ENCODE measurements at places on chromosomes 5 and 9. TPM values are rescaled to one million over a fixed set of nuclear protein-coding genes. Genes with fewer than 3 reads are reported as not detected.

Gene CHSY3
- polyA plus RNA-seq, result 0.91 TPM

DNA sequence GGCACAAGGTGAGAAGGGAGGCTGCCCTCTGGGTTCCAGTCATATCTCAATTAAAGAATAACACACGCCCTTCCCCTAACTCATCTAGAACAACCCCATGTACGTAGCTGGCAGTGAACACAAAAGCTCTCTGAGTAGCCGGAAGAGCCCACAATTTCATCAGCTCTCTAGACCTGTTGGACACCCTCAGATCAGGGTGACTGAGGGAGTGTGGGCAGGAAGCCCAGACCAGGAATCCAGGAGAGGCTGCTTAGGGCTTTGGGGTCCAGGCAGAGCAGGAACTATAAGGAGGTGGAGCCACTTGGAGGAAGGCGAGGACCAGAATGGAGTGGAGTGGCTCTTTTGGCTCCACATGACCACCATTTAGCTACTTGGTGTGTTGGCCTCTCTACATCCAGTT lies 237.4 kb downstream of the NR3C1 start:
- DNase-seq, result no peak

Gene GDNF
- 1.3 TPM for polyA plus RNA-seq

DNA sequence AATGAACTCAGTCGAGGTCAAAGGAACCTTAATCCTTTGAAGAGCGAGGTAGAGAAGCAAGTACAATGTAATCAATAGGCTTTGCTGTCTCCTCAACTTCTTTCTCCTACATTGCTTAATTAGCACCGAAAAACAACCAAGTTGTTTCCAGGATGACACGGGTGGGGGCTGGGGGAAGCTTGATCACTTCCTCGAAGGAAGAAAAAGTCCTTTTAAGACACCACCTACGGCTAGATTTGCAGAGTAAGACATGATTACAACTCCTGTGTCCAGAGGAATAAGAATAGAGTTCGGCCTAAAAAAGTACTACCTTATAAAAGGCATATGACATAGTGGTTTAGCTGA lies 811 bp upstream of the ARRDC3 start:
- DNase-seq, result no peak

GRCh38 chr5:90939211-90939610 lies 380.6 kb downstream of the ADGRV1 start:
- DNase-seq, result no peak

DNA sequence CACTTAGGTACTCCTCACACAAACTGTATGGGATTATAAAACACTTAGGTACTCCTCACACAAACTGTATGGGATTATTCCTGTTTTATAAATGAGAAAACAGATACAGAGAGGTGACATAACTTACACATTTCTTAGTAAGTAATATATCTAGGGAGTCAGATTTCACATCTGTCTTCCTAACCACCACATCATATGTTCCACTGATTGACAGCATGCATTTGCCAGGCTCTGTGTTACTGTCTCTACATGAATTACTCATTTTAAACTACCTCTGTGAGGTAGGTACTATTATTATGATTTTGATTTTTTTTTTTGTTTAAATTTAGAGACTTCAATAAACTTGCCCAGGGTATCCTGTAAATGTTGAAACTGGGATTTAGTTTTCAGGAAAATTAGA lies 232.7 kb downstream of the CCDC171 start:
- DNase-seq, result no peak

DNA sequence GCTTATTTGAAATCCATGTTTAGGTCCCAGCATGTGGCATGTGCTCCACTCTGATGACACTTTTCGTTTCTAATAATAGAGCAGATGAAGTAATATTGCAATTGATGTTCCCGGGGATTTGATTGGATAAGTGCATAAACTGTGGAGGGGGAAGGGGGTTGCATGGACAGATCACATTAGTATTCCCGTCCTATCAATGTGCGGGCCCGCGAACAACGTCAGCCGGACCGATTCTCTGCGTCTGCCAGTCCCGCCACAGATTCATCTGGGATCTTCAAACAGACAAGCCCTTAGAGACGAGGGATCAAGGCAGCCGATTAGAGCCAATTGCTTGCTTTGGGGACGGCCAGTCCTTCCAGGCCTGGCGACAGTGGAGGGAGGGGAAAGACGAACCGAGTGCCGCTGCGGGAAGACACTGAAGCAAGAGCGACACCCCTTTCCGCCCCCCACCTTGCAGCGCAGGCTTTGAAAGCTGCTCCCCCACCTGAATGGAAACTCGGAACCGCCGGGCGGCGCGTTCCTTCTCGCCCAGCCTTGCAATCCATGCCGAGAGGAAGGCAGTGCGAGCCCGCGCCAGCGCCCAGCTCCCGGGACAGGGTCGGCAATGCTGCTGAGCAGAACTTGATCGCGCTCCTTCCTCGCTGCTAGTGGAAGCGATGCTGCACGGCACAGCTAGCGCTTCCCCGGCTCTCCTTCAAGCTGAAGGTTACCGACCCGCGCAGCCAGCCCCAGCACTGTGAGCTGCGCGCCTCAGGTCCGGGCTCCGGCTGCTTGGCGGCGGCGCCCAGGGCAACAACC lies at the start of gene RGS7BP:
Gene RGS7BP (plus strand): TSS at position 247 of the 798 bp plus-strand sequence. CDS start 610 bp downstream, outside the sequence.
- no peak for DNase-seq

Gene ANXA6
- 479 TPM for polyA plus RNA-seq

Gene CDC25C
- 8.7 TPM for polyA plus RNA-seq

DNA sequence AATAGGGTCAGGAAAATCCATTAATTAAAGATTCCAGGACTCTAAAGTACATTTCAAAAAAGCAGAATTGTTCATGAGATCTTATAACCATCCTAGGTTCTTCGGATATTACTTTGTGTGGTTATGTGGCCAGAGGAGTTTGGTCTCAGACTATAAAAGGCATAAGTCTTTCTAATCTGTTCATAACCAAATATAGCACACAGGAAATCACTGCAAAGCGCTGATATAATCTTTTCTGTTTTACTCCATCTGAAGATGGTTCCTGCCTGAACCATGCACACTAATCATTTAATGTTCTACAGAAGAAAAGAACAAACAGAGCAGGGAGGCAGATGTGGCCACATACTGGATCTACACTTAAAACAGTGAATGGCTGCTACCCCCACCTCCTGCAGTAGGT lies 182.8 kb downstream of the SEMA5A start:
- no peak for DNase-seq

Gene MELK
- polyA plus RNA-seq, result 21.2 TPM

Gene PCDHGA6
- 4.3 TPM for polyA plus RNA-seq

Gene TMEFF1
- 0.10 TPM for polyA plus RNA-seq

DNA sequence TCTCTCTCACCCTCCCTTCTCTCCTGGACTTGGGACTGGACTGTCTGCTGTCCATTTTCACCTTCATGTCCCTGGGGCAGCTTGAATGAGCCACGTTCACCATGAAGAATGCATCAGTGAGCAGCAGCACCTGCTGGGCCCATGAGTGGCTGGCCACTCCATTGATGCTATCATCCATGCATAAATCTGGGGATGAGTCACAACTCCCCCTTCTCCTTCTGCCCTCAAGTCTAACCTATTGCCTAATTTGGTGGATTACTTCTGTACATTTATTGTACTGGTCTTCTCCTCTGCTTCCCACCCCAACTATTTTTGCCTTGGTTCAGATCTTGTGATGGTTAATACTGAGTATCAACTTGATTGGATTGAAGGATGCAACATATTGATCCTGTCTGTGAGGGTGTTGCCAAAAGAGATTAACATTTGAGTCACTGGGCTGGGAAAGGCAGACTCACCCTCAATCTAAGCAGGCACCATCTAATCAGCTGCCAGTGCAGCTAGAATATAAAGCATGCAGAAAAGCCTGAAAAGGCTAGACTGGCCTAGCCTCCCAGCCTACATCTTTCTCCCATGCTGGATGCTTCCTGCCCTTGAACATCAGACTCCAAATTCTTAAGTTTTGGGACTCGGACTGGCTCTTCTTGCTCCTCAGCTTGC lies 46.7 kb downstream of the GDNF start:
- DNase-seq, result peak; percentile 49

DNA sequence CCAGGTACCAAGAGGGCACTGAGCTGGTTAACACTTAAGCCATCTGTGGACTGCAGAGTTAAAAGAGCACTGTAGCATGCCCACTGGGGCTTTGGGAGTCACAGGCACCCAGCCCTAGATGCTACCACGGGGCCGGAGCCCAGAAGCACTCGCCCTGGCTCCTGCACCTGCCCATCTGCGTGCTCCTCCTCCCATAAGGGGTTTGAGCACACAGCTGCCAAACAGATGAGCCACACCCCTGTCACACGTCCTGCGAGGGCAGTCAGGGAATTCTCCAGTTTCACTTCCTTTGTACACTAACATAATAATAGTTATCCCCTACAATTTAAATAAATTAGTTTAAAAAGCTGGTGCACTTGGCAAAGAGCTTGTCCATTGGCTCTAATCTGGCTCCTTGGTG lies 4.5 kb upstream of the PCA3 start:
- DNase-seq, result no peak

- DNase-seq, result no peak
Measured at GRCh38 chr9:97854696-97855485, 1.9 kb downstream of the FOXE1 start.

Gene DCTN4
- polyA plus RNA-seq, result 50.2 TPM

DNA sequence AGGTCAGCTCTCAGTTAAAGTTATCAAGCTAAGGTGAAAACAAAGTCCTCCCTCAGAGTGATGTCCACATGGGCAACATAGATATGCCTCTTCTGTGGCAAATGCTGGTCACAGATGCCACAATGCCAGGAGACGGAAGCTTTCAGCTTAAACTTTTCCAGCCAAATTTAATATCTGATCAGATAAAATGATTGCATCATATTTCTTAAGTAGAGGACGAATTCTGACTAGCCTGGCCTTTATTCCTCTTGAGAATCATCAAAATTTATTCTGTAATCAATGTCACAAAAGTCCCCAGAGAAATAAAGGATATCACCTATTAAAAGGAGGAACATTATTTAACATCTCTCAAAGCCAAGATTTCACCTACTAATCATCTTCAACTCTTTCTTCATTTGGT lies 161.9 kb downstream of the MARCHF11 start:
- DNase-seq, result no peak

DNA sequence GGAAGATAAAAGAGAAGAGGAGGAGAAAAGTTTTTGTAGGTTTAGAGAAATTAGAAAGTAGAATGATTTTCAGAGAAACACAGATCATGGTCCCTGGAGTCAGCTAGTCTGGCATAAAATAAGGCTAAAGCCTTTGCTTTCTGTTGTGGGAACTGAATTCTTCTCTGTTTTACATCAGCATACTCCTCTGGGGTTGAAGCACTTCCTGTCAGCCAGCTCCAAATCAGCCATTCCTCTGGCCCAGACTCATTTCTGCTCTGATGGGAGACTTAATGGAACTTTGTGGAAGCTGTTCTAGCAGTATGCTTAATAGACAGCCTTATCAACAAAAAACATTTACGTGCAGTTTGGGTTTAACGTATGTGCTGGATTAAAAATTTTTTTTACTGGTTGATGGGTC lies 143.2 kb downstream of the HMHB1 start:
- DNase-seq, result no peak

Gene PANK3
- 12.6 TPM for polyA plus RNA-seq

Gene FCN1
- not detected for polyA plus RNA-seq

- DNase-seq, result no peak
Measured at GRCh38 chr5:39118638-39119037, 44.4 kb upstream of the RICTOR start.

DNA sequence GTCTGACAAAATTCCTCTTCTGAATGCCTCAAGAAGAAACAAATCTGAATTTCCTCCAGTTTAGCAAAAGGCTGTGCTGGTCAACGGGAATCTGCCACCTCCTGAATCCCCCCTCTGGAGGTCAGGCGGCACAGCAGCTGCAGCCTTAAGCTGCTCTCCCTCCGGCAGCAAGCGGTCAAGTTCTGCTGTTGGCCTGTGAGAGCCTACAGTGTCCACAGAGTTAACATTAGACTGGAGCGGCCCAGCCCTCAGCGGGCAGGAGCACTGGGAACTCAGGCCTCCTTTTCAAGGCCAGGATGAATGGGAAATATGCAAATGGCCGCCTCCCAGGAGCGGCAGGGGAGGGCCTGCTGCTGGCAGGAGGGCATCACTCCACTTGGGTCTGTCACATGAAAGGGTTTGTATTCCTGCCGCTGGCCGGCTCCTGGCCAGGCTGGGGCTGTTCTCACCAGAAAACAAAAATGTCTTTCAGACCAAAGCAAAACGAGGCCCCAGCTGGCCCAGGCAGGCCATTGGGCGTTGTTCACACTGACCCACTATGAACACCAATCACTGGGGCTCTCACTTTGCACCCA lies 8.2 kb downstream of the ACSL6 start:
- DNase-seq, result no peak

DNA sequence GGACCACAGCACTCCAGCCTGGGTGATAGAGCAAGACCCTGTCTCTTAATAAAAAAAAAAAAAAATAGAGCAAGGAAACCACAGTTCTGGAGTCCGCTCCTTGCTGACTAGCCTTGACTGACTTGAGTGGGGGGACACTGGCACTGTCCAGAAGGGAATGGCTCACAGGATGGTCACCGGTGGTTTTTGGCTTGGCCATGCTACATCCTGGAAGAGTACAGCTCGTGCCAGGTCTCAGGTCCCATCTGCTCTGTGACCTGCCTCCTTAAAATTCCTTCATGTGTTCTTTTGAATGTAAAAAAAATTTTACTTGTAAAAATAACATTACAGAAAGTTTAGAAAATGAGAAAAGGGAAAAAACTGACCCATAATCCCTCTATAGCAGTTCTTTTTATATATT lies 5.6 kb downstream of the NANS start:
- no peak for DNase-seq

DNA sequence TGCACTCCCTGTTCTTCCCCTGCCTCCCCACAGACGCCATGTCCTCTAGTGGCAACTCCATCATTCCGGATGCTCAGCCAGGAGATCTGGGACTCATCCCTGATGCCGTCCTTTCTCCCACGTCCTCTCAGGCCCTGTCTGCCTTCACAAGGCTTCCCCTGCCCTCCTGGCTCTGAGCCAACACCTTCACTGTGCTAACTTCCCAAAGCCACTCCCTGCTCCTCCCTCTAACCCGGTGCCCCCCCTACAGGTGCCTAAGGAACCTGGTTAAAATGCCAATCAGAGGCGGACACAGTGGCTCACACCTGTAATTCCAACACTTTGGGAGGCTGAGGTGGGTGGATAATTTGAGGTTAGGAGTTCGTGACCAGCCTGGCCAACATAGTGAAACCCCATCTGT lies 67.6 kb downstream of the LMX1B start:
- DNase-seq, result no peak

DNA sequence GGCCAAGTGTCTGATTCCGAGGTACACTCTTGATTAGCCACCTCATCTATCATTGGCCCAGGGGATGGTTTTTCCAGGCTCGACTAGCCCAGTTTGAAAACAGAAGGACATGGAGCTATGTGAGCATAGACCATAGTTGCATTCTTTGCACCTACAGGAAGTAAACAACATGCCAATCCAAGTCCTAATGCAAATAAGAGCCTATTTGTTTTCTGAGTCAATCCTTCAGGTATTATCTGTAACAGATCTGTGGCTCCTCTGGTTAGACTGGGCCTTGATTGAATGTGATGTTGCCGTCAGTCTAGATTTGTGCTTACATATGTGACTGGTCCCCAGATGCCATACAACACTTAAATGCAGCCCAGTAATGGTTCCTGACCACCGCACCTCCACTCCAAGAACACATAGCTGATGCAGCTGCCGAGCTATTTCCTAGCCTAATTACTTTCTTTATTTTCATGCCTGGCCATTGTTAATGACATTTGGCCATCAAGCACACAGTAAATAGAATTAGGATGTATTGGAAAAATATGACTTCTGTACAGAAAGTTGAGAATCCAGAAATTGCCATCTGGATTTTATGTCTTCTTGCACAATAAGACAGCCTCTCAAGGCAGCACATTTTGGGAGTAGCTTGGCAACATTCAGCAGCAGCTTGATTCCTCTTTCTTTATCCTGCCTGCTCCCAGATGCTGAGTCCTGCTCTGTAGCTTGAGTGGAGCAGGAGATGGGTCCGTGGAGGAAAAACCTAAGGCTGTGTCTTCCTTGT lies 29.5 kb upstream of the ARHGAP26 start:
- peak; percentile 77 for DNase-seq

Measured in BJ (cell line).